Neural crest cell (in vitro differentiated cells): ENCODE measurements at places on chromosomes 16 and 17.

DNA sequence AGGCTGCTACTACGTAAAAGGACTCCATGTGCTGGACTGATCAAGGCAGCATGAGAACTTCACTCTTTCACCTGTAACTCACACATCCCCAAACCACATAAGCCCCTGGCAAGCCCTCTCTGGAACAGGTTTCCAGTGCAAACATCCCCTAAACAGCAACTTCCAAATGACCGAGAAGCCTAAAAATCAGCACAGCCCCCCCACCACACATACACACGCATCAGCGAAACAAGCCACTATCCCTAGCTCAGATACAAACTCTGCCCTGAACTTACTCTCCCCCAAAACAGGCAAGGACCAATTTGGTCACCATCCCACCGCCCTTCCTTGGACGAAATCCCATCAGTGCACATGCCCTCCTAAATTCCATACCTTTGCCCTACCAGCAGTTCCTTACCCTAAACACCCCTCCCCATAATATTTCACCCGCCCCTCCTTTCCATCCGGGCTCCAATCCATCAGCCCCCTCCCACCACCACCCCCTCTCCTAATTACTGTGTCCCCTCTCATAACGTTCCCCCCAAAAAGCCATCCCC lies 735 bp downstream of the LSM12 start:
- DNase-seq, result no peak

GRCh38 chr16:9854675-9855074 lies 327.6 kb downstream of the GRIN2A start:
- DNase-seq, result no peak

DNA sequence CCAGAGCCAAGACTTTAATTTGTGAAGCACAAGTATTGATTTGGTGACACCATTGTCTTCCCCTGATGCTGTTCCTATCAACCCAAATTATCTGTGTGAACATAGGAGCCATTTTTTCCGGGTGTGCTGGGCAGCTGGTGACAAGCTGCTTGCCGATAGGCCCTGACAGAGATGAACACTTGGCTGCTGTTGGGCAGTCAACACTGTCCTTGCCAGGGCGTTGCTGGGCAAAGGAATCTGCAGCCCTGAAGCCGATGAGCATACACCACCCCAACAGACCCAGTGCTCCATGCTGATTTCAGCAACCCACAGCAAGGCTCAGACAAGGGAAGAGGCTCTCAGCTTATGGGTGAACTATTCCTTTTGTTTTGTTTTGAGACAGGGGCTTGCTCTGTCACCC lies 105.4 kb downstream of the YPEL2 start:
- no peak for DNase-seq

- DNase-seq, result no peak
These were observed 1.7 kb upstream of the NLRC3 start for GRCh38 chr16:3578610-3579551.

- DNase-seq, result no peak
These were observed 17.9 kb upstream of the ALDH3A1 start for GRCh38 chr17:19766016-19766415.
